ENCODE measurements at places on chromosomes 1 and 21.

DNA sequence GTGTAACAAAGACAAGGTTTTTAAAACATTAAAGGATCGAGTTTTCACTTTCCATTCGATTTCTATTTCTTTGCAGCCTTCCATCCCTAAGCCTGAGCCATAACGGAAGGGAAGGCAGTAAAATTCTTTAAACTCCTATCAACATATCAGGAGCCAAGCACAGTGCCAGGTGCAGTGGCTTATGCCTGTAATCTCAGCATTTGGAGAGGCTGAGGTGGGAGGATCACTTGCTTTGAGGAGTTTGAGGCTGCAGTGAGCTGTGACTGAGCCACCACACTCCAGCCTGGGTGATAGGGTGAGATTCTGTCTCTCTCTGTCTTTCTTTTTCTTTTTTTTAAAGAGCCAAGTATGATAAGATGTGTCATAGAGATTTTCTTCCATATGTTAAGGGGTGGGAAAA lies 217.5 kb upstream of the GREM2 start:
- no peak for DNase-seq

GRCh38 chr1:152961226-152961891 lies 9.1 kb upstream of the SPRR4 start:
- no peak for DNase-seq

DNA sequence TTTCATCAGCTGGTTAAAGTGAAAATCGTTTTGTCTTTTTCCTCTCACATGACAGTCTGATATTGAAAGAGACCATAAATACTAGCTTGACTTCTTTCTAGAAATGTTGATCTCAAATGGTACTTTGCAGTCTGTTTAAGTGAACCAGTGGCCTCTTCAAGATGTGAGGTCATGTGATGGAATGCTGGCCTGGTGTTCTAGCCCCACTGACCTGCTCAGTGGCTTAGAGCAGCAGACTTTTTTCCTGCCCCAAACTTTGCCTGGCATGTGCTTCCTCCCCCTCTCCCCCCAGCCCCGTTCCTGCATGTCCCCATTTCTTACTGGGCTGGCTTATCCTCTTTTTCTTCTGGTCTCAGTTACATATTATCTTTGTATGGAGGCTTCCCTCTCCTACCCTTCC lies 34.3 kb downstream of the ZYG11A start:
- DNase-seq = no peak

- DNase-seq = no peak
Observed at GRCh38 chr1:166627558-166627957, 211.7 kb upstream of the POGK start.

DNA sequence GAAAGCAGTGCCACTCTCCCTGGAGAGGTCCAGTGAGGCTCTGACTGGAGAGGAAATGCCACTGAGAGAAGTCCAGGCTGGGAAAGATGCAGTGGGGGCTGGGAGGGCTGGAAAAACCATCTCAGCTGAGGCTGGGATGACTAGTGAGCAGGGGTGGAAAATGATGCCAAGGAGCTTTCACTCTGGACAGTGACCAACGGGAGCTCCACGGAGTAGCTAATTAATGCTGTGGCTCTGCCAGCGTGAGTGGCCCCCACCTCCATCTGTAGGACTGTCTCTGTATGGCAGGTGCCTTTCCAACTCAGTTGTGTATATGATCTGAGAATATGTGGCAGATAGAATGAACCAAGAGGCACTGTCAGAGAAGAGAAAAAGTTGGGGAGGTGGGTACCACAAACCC lies 86.7 kb downstream of the DDX20 start:
- DNase-seq = no peak

GRCh38 chr1:154856544-154856943 lies 13.5 kb downstream of the KCNN3 start:
- DNase-seq = peak; percentile 6

- DNase-seq = no peak
Observed at GRCh38 chr1:97201641-97202040, 480.1 kb downstream of the PTBP2 start.

DNA sequence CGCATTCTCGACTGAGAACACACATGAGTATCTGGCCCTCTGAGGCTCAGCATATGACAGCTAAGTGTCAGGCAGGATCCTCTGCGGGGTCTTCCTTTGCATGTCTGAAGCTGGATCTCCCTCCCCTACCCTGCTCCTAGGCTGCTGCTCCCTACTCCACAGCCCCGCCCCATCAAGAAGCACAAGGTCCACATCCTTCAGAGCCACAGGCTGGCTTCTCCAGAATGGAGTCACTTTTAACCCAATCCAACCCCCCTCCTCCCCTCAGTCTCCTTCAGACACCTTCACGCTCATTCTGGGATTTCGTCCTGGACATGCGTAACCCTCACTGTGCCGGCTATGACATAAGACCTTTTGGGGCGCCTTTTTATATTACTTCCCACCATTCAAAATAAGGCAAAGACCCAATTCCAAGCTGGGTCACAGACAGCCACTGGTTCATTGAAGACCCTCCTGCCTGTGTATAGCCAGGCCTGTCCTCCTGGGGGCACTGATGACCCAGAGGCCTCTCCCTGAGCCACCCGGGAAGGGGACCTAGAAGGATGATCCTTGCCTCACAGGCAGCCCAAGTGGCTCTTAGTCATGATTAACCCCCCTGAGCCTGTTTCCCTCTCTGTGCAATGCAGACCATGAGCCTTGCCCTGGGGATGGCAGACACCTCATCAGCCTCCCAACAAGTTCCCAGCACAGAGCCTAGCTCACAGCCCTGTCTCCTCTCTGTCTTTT lies 4.7 kb downstream of the ADGRB2 start:
- no peak for DNase-seq

GRCh38 chr1:167126317-167126716 lies 32.4 kb downstream of the STYXL2 start:
- no peak for DNase-seq

- DNase-seq = no peak
Observed at GRCh38 chr1:95733031-95733430, 499.0 kb downstream of the RWDD3 start.

- no peak for DNase-seq
Observed at GRCh38 chr1:7430691-7431090, 340.4 kb upstream of the VAMP3 start.

DNA sequence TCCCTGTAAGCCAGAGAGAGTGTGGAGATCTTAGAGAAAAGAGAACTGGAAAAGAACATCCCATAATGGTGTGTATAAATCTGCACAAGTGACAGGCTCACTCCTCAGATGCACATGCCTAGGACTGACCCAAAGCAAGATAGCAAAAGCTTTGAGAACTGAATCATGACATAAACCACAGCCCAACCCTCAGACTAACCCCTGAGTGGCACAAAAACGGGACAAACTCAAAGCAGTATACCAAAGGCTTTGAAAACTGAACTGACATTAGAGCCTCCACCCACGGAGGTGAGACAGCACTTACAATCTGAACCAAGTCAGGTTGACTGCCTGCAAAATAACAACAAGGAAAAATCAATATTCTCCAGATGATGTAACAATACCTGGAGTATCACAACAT lies 70.8 kb downstream of the TIAM1 start:
- no peak for DNase-seq

DNA sequence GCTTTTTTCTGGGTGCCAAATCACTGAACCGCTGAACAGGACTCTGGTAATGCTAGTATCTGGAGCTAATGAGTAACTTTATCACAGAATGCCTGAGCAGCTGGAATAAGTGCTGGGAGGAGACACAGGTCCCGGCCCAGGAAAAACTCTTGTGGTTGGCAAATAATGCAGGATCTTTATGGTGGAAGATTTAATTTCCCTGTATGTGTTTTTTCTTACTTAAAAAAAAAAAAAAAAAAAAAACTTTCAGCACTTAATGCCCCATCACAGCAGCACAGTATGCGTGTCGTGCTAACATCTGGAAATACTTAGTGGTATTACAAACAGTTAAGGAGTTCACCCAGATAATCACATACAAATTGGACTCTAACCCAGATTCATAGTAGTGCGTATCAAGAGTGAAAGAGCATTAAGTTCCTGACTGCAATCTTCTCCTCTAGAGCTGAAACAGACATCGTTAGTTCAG lies 220.7 kb downstream of the TOMM20 start:
- no peak for DNase-seq

DNA sequence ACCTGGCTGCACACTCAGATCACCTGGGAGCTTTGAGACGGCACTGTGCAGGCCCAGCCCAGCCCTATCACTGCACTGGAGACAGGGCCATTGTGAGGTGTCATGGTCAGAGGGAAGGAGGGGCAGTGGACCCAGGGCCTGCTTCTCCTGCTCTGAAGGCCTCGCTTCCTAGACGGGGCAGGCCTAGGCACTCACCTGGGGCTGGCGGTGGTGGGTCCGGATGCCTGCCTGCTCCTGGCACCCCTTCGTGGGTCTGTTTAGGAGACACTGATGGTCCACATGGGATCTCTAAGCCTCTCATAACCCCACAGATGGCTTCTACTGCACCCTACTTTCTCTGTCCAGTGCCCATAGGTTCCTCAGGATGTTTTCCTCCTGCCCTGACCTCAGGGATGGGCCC lies 230.9 kb downstream of the MATN1 start:
- no peak for DNase-seq

- no peak for DNase-seq
Observed at GRCh38 chr1:25109531-25109951, 122.8 kb downstream of the SYF2 start.

- DNase-seq = no peak
Observed at GRCh38 chr21:38945545-38946245, 140.0 kb downstream of the ETS2 start.

- no peak for DNase-seq
Observed at GRCh38 chr1:54274448-54274847, 74.5 kb downstream of the MRPL37 start.

DNA sequence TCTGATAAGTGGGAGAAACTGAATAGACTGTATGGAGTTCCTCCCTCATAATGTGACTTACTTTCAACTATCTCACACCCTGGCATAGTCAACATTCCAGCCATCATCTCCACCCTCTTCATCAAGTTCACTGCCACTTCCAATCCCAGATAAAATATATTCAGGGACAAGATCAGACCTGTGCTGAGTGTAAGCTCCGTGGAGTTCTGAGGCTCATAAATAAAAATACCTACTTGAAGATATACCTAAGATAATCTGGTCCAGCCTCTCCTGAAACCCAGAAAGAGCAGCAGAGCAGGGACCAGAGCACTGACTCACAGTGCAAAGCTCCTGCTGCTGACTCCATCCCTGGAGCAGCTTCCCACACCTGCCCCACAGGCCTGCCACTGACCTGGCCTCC lies 1.7 kb upstream of the LCE7A start:
- no peak for DNase-seq

DNA sequence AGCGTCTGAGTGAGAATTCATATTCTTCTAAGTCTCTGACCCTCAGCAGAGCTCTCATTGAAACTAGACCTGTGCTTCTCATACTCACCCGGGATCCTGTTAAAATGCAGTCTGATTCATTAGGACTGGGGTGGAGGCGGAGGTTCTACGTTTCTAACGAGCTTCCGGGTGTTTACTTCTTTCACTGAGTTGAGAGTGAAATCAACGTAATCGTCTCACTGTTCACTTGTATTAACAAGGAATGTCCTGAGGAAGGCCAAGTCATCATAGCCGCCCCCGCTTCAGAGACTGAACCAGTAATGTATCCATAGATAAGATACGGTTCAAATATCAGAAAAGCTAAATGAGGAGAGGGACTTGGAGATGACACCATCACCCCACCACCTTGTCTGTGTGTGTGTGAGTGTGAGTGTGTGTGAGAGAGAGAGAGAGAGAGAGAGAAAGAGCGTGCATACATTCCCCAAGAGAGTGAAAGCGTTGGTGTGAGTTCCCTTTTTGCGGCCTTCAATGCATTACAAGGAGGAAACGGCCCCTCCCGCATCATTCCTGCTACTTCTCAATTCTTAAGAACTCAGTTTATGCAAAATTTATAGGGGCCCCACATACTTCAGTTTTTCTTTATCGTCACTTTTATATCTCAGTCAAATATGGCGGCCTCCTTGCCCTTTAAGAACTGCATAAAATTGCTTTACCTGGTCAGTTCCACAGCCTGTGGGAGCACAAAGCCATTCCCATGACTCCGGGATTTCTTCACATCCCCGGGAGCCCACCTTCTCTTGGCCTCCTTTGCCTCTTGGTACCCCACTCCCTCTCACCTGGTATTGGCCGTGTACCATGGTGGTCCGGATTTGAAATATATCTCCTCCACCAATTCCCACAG lies 19.8 kb downstream of the KMO start:
- DNase-seq = peak; percentile 35

DNA sequence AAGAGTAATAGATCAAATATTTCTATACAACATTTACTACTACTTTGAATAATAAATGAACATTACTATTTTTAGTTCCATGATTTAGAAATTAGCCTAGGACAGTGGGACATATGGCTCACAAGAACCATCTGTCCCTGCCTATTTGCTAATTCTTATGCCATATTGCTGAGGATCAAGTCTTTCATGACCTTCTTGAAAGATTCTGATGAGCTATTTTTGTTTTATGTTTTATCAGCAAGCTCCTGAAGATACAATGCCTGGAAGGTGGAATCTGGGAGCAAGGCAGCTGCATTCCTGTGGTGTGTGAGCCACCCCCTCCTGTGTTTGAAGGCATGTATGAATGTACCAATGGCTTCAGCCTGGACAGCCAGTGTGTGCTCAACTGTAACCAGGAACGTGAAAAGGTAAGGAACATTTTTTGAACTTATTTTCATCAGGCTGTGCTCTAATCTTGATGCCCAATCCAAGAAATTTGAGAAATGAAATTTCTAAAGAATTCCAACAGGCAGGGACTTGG lies 326.7 kb downstream of the PAPPA2 start:
- DNase-seq = no peak

DNA sequence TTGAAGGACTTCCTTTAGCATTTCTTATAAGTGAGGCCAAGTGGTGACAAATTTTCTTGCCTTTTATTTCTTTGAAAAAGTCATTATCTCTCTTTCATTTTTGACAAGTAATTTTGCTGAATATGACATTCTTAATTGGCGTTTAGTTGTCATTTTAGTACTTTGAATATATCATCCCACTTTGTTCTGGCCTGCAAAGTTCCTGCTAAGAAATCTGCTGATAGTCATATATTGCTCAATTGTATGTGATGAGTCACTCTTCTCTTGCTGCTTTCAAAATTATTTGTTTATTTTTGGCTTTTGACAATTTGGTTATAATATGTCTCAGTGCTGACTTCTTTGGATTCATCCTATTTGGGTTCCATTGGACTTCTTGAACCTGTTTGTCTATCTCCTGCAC lies 312.6 kb downstream of the DUSP10 start:
- no peak for DNase-seq
